ENCODE measurements at places on chromosomes 7 and 10.

DNA sequence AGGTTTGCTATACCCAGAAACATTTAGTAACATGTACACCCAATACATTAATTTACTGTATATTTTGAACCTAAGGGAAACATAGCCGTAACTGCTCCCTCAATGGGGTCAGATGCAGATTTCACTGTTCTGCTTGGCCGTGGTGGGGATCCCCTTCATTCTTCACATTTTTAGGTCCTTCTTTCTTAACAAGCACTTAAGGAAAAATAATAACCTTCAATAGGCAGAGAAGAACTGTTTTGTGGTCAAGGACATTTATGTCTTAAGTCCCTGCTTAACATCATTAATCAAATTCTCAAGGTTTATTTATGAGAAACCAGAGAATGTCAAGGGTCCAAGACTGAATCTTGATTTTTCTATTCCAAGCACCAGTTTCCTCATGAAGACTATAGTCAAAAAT lies 592.1 kb upstream of the ANKRD30A start:
- no peak for DNase-seq

GRCh38 chr10:59181668-59182067 lies 5.2 kb downstream of the PHYHIPL start:
- DNase-seq = peak; percentile 78

- no peak for DNase-seq
Observed at GRCh38 chr7:75945297-75946168, 30.6 kb downstream of the POR start.

DNA sequence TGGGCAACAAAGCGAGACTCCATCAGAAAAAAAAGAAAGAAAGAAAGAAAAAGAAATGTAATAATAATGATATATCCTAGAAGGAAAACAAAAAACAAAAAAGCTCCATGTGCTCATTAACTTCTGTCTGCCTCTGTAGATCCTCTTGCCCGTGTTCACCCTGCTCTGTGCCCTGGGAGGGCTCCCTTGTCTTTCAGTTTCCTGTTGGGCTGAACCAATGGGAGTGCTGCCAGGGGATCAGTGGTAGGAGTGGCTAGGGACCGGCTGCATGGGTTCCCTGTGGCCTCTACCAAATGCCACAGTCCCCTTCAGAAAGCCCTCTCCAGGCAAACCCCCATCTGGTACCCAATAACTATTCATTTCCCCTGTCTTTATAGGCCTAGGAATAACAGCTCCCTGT lies 51.8 kb upstream of the PARD3 start:
- no peak for DNase-seq

DNA sequence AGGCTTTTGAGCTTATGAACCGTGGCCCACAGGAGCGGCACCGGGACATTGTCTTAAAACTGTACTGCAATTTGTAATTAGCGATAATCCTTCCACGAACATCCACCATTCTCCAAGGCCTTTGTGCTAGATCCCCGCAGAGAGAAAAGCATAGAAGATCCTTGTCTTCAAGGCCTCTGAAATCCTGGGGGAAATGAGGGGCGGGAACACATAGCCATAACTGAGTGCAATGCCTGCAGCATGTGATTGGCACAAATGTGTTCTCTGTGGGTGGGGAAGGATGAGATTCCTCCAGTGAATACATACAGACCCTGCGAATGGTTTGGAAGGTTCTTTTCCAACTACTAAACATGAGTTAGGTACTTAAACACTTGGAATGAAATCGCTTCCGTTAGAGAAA lies 25.9 kb upstream of the PROSER2 start:
- no peak for DNase-seq

- no peak for DNase-seq
Observed at GRCh38 chr7:85322252-85322651, 135.4 kb upstream of the SEMA3D start.

DNA sequence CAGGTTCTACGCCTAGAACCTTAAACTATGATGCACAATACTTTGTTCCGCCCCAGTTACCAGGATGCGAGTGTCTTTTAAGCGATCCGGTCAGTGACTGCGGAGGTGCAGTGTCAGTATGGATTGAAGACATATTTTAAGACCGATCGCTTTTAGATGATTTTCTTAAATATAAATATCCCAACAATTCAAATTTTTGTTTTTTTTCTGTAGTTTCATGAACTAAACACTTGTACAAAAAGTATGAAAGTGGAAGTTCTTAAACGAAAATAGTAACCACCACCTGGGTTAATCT lies 835 bp downstream of the COMMD3 start:
- peak; percentile 22 for DNase-seq

GRCh38 chr7:92793656-92794205 lies 42.6 kb downstream of the CDK6 start:
- DNase-seq = no peak

DNA sequence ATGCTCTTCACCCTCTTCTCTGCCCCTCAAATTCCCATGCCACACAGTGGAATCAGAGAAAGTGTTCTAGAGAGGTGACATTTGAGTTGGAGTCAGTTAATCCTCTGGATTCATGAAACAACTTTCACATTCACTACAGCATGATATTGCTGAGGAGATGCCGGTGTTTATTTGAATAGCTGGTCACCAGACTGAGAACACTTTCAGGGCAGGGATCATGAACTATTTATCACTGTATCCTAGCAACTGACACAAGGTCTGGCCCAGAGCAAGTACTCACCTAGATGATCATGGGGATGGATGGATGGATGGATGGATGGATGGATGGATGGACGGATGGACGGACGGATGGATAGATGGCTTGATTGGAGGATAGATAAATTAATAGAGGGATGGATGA lies 116.7 kb upstream of the ZMIZ1 start:
- DNase-seq = no peak

- DNase-seq = peak; percentile 39
Observed at GRCh38 chr7:107147464-107148393, 21.1 kb upstream of the HBP1 start.

GRCh38 chr7:131255242-131255641 lies 72.4 kb upstream of the MKLN1 start:
- no peak for DNase-seq

GRCh38 chr7:360454-361100 lies 70.6 kb downstream of the FOXL3 start:
- no peak for DNase-seq

DNA sequence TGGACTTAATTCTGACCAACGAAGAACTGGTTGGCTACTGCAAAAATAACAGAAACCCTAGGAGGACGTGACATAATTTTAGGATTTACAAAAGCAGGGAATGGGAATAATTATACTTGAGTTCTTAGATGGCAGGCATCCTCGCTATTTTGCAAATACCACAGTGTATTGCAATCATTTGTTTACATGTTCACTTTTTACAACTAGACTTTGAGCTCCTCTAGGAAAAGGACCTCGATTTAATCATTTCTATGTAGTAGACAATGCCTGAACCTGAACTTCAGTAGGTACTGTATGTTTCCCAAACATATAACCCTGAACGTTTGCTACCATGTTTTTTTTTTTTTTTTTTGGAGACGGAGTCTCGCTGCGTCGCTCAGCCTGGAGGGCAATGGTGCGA lies 137.7 kb downstream of the CNOT4 start:
- no peak for DNase-seq

DNA sequence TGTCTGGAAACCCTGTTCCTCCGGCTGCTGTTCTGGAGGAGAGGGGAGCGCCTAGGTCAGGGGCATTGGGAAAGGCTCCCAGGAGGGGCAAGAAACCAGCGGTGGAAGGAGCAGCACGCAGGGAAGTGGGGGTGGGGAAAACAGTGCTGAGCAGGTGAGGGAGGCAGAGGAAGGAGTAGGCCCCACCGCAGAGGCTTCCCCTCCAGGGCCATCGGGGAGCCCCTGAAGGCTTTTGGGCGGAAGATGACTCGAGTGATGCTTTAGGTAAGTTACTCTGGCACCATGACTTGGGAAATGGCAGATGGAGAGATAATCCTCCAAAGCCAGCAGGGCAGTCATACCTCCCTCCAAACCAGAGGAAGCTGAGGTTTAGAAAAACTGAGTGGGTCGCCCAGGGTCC lies 106.5 kb upstream of the ANLN start:
- no peak for DNase-seq

DNA sequence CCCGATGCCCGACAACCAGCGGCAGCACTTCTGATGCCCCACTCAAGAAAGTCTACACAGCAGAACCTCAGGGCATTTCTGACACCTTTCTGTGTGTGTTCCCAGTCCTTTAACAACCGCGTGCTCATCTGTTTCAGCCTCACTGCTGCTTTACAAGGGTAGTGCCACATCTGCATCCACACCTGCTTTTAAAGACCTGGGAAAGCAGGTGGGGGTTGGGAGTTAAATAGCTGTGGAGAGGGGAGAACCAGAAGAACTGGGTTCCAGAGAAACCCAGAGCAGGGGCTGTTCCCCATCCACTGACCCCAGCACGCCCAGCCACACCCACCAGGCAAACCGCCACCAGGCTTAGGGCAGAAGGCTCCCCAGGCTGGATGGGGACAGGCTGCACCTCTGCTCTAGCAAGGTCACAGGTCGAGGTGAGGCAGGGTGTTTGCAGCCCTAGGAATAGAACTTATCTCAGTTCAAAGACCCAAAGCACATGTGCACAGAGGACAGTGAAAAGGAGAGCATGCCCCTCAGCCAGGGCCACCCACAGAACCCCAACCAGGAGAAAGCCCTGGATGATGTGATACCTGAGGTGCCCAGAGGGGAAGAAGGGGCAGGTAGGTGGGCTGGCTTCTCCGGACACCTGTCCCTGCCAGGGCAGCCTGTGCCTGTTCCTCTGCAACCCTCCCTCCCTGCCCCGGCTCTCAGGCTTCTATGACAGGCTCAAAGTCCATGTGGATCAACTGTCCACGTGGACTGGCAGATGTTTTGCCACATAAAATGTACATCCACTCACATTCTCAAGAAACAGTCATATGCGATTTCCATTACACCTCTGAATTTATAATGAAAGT lies 51.3 kb downstream of the COBL start:
- no peak for DNase-seq

- DNase-seq = no peak
Observed at GRCh38 chr10:118210276-118210675, 131.8 kb downstream of the FAM204A start.

DNA sequence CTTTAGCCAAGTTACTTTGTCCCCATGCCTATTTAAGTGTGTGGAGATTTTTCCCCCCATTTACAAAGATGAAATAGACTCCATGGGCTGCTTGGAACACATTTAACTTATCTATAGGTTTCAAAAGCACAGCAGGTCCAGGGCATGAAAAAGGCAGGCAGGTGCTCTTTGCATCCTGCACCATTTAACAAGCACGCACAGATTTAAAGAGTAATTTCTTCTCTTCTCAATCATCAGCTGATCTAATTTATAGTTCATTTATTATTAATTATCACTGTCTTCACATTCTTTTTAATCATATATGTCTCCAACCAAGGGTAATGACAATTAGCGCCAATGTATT lies 156.8 kb downstream of the CACNA2D1 start:
- DNase-seq = no peak
